CD4-positive, alpha-beta T cell treated with Interleukin-17A for 4 hours (primary cell): ENCODE measurements at places on chromosomes 16 and 17.

DNA sequence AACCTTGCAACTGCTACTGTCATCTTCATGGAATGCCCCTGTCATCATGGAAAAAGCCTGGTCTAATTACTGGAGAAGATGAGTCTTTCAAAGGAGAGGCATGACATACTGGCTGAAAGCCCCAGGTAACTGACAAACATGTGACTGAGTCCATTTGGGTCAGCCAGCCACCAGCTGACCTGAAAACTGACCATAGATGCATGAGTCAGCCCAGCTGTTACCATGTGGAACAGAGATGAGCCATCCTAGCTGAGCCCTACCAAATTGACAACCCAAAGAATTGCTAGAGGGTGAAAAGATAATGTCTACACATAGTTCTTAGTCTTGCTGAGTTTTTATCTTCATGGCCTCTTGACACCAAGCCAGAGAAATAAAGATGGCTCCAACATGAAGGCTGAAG lies 311.8 kb downstream of the UTP18 start:
- no peak for DNase-seq

GRCh38 chr17:6797718-6798351 lies 21.8 kb downstream of the FBXO39 start:
- DNase-seq, result no peak

- DNase-seq, result no peak
Measured at GRCh38 chr16:13153696-13154095, 252.3 kb downstream of the SHISA9 start.

DNA sequence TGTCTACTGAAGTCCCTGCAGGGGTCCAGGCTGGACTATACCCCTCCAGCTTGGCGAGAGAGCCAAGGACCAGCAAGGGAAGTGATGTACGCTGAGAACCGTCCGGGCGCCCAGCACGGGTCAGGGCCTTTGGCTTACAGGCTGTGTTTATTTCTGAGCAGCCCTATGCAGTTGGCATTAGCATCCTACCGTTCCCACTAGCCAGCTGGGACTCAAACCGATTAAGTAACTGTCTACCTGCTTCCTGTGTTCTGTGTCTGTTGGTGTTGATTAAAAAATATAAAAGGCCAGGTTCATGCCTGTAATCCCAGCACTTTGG lies 73.8 kb downstream of the CMIP start:
- no peak for DNase-seq

DNA sequence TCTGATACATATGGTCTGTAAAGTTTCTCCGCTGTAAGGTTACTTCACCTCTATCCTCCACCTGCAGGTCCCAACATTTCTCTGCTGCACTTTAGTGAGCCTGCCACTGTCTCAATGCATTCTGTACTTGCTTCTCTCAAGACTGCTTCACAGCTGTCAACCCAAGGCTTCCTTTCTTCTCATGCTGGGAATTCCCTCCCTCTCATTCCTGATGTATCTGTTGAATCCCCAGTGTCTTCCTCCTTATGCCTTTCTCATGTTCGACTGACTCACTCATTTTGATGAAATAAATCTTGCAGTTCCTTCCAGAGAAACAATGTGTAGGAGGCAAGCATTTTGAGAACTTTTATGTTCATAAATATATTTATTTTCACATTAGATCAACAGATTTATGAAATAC lies 288.3 kb downstream of the CNTNAP4 start:
- DNase-seq, result no peak

DNA sequence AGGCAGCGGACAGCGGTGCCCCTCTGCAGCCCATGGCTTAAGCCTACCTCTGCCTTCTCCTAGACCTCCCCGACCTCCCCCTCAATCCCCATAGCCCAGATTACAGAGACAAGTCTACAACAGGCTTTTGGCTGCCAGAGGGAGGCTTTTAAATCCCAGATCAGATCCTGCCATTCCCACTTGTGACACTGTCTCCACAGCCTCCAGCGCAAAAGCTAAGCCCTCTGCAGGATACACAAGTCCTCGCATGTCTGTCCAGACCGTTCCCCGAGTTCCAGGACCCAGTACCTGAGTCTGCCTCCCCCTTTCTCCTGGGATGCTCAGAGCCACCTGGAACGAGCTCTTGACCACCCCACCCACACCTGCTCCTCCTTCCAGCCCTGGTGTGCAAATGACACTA lies 31.2 kb downstream of the VAC14 start:
- no peak for DNase-seq

DNA sequence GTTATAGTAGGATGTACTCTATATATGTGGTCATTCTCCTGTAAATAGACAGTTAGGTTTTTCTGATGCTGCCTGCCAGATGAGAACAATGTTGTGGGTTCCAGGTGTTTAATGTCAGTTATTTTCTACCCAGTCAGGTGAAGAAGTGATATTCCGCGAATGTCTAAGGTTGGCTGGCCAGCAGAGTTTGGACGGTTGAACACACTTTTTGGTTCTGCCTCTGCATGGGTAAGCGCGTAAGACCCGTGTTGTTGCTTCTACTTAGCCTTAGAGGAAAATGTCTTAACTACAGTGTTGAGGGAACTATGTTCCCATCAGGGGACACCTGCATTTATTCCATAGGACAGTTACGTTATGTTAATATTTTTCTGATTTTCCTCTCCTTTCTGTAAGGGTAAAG lies 162.6 kb downstream of the MAP2K6 start:
- DNase-seq, result no peak
